ENCODE measurements at places on chromosomes 1 and 21.

- no peak for DNase-seq
Observed at GRCh38 chr1:218392780-218393179, 47.6 kb downstream of the TGFB2 start.

GRCh38 chr1:215397843-215398242, 169.3 kb upstream of the KCTD3 start:
- DNase-seq: no peak

- DNase-seq: no peak
Observed at GRCh38 chr1:221881805-221882581, 140.1 kb upstream of the DUSP10 start.

DNA sequence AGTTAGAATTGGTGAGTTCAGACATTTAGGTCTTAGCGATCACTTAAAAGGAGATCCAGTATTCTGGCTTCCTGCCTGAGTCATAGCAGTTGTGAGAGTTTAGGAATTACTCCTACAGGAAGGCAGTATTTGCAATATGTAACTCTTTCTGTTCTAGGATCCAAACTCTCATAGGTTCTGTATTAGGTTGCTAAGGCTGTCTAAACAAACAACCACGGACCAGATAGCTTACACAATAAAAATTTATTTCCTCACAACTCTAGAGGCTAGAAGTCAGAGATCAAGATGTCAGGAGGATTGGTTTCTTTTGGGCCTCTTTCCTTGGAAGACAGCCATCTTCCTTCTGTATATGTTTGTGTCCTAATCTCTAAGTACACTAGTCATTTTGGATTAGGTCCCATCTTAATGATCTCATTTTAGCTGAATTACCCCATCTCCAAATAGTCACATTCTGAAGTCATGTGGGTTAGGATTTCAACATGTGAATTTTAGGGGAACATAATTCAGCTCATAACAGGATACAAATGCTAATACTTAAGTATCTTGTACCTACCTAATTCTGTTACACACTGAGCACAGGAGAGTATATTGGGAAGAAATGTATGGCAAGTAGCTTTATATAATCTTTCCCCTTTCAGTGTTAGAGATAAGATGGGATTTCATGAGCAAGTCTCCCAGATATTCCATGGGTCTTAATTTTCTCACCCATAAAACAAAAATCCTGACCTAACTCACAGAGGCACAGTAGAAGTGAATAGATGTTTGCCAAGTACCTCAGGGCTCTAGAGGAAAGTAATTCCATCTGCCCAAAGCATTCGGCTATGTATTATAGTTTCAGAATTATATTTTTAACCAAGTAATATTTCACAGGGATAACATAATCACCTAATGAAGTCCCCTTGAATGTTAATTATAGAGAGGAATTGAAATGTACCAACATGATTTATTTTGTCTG, 144.4 kb downstream of the PTBP2 start:
- no peak for DNase-seq

DNA sequence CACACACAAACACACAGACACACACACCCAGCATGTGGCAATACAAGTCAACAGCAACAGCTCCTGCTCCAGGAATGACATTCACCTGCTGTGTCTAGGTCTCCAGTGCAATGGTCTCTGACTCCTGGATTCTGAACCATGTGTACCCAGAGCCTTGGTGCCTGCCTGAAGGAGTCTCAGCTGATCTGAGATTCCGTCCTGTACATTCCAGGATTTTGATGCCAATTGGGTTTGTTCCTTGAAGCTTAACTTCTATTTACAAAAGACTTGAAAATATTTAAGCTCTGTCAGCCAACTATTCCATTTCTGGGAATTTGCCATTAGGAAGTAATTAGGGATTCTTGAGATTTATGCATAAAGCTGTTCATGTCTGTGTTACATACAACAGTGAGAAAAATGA, 85.4 kb upstream of the LRRC8D start:
- no peak for DNase-seq

DNA sequence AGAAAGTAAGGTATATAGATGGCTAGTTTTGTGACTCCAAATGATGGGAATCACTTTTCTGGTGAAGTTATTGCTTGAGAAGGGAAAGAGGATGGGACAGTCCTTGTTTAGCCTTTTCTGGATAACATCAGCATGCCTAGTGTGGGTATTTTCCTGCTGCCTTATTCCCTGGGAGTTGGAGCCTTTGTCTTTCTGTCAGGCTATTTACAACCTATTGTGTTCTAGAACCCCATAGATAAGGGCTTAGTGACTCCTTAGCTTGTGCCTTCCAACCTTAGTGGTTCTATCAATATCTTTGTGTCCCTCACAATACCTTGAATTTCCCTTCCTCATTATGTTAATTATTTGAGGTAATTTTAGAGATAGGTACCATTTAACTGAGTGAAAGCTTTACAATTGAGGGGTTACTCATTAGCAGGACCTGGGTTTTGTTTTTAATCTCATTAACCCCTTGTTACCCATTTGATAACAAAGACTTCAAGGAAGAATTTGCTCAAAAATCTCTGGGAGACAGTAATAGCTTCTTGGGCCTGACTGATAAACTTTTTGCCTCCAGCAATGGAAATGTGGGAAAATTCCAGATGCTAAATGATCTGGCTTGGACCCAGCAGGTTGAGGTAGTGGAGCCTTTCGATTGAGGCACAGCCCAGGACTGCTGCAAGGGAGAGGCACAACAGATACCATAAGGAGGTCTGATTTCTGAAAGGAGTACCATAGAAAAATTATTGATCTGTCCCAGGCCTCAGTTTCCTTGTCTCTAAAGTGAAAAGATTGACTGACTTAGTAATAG, 49.0 kb downstream of the CACHD1 start:
- DNase-seq: no peak

GRCh38 chr1:218433744-218434143, 88.6 kb downstream of the TGFB2 start:
- DNase-seq: no peak

GRCh38 chr1:107803579-107803978, 161.4 kb downstream of the VAV3 start:
- no peak for DNase-seq

DNA sequence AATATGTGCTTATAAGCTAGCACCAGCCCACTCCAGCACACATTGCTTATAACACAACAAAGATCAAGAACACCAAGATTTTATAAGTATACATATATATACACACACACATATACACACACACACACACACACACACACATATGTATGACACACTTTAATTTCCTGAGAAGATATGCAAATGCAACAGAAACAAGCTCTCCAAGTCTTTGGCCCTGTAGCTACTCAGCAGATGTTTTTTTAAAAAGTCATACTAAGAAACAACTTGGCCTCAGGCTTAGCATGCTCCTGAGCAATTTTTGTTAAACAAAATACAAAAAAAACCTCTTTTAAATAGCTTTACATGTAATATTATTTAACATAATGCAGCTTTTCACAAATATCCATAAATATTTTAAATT, 11.1 kb downstream of the TNFSF18 start:
- DNase-seq: no peak

DNA sequence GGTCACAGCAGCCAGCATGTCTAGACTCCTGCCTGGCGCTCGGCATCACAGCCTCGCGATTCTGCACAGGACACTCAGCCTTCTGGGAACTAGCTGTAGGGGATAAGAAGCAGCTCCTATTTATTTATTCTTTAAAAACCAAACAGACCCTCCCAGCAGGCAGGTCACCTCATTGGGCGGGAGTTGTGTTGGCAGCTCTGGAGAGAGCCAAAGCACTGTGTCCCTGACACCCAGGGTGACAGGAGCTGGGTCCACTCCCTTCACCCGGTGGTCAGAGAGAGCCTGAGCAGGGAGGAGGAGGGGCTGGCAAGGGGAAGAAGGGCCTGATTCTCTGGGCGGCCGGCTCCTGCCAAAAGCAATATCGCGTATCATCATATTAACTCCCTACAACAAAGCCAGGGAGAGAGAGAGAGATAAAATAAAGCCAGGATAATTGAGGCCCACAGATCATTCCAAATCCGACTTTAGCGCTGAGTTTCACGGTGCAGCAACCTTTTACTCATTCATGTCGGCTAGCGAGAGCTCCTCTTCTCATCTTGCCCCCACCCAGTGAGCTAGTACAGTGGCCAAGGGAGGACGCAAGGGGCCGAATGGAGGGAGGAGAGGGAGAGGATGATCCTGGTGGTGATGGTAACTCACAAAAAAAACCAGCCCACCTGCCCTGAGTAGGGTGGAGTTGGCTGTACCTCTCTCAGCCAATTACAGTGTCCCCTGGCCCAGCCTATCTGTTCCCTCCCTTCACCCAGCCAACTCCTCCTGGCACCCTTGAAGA, 79.8 kb upstream of the IFFO2 start:
- DNase-seq: no peak

DNA sequence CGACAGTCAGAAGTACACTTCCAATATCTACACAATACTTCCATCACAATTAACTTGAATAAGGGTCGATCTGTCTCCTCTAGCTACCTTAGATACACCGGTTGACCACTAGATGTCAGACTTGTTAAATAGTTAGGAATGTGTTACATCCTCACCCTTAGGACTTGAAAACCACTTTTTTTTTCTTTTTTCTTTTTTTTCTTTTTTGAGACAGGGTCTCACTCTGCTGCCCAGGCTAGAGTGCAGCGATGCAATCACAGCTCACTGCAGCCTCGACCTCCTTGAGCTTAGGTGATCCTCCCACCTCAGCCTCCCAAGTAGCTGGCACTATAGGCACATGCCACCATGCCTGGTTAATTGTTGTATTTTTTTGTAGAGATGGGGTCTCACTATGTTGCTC, 120.4 kb upstream of the GREM2 start:
- no peak for DNase-seq

- DNase-seq: no peak
Observed at GRCh38 chr1:185096531-185096930, 51.2 kb downstream of the RNF2 start.

GRCh38 chr21:35478161-35479064, 429.3 kb upstream of the RUNX1 start:
- DNase-seq: no peak

DNA sequence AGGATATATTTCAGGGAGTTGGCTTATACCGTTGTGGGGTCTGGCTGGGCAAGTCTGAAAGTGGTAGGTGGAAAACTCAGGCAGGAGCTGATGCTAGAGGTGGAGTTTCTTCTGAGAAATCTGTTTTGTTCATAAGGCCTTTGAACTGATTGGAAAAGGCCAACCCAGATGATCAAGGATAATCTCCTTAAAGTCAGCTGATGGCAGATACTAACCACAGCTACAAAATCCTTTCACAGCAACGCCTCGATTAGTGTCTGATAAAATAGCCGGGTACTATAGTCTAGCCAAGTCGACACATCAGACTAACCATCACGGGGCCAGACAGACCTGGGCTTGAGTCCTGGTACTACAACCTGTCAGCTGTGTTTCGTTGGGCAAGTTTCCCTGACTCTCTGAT, 21.4 kb downstream of the OPRD1 start:
- no peak for DNase-seq

- DNase-seq: no peak
Observed at GRCh38 chr1:229653420-229653819, 27.4 kb downstream of the URB2 start.

- DNase-seq: no peak
Observed at GRCh38 chr1:154414606-154415005, 9.5 kb downstream of the IL6R start.

GRCh38 chr1:59124166-59124565, 172.7 kb upstream of the FGGY start:
- no peak for DNase-seq

GRCh38 chr1:181675918-181676190, 192.5 kb downstream of the CACNA1E start:
- no peak for DNase-seq

DNA sequence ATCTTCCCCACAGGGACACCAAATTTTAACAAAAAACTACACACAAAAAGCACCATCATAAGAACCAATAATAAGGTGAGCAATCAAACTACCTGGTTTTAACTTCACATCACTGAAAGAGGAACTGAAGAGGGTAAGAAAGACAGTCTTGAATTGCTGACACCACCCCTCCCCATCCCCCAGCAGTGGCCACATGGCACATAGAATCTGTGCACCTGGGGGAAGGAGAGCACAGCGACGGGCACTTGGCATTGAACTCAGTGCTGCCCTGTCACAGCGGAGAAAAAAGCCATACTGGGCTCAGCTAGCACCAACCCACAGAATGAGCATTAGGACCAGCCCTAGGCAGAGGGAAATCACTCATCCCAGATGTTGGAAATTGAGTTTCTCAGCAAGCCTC, 640.0 kb upstream of the ADGRL2 start:
- no peak for DNase-seq

DNA sequence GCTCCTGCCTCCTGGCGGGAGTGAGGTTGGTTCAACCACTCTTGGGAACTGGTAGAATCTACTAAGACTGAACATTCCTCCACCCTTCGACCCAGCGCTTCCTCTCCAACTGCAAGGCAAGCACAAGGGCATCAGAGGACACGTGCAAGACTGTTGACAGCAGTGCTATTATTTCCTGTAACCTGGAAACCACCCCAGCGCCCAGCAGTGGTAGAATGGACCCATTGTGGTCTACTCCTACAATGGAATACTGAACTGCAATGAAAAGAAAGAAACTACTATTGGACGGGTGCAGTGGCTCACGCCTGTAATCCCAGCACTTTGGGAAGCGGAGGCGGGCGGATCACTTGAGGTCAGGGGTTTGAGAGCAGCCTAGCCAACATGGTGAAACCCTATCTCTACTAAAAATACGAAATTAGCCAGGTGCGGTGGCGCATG, 33.0 kb upstream of the TARDBP start:
- DNase-seq: no peak

GRCh38 chr1:53919675-53920066, 25.7 kb downstream of the DIO1 start:
- no peak for DNase-seq

DNA sequence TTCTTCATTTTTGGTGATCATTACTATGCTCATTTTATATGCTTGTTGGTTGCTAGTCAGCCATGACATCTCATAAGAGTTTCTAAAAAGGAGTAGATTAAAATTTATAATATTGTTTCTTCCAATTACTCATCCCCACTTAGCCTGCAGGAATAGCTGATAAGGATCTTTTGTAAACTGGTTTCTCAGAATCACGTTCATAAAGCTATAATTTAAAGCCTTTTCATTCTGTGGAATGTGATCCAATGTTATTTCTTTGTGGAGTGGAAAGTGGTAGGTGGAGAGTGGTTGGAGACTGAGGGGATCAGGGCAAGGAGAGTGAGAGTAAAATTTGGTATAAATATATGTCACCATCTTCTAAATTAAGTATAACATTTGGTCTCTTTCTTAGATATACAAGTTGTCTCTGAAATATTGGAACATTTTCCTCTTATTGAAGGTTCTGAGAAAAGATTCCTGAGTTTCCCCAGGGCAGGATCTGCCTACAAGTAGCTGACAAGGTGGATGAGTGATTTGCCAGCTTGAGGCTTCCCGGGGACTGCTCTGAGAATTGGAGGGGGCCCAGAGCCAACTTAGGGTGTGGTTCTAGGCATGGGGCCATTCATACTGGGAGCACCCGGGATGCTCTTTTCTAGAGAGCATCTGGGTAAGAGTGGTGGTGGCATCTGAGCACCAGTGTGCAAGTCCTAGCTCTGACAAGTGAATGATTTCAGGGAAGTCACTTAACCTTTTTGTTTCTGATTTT, 116.4 kb downstream of the TBX19 start:
- no peak for DNase-seq
